ENCODE measurements at places on chromosomes 4 and X. TPM values are rescaled to one million over a fixed set of nuclear protein-coding genes. Genes with fewer than 3 reads are reported as not detected.

Gene SLC6A14
- total RNA-seq: not detected

Gene GLRB
- not detected for total RNA-seq

Gene SLC2A9
- 1.2 TPM for total RNA-seq

Gene DMRTC1
- total RNA-seq: not detected

Gene FRAS1
- 0.24 TPM for total RNA-seq

Gene XAGE2
- not detected for total RNA-seq

Gene RASSF6
- not detected for total RNA-seq

Gene SPARCL1
- not detected for total RNA-seq

Gene GPRIN3
- total RNA-seq: 9.4 TPM

Gene COL25A1
- total RNA-seq: 0.36 TPM

Gene SPATA4
- not detected for total RNA-seq

Gene FAM47A
- total RNA-seq: not detected

Gene TLR2
- total RNA-seq: 1.1 TPM

Gene DCAF12L1
- total RNA-seq: not detected

Gene DIPK2B
- total RNA-seq: not detected

Gene MAGEA1
- total RNA-seq: not detected

Gene CXCL1
- total RNA-seq: not detected

Gene PROM1
- 0.34 TPM for total RNA-seq

Gene HSFX2
- not detected for total RNA-seq

Gene AFAP1
- 13.6 TPM for total RNA-seq

Gene ASB5
- not detected for total RNA-seq

Gene ZNF185
- 1.5 TPM for total RNA-seq

Gene TNMD
- total RNA-seq: not detected

Gene DCAF8L1
- total RNA-seq: not detected

Gene EGF
- total RNA-seq: not detected

Gene SAGE1
- not detected for total RNA-seq

Gene FGFBP1
- not detected for total RNA-seq

Gene RBM3
- 258 TPM for total RNA-seq

Gene HAND2
- total RNA-seq: not detected

Gene CXCL13
- total RNA-seq: not detected

Gene NDST4
- not detected for total RNA-seq

Gene ELOVL6
- total RNA-seq: 13.3 TPM

Gene INPP4B
- 45.7 TPM for total RNA-seq

Gene RIBC1
- total RNA-seq: 1.1 TPM

Gene CT55
- not detected for total RNA-seq

Gene ARSD
- 1.5 TPM for total RNA-seq

Data from activated naive CD8-positive, alpha-beta T cell treated with anti-CD3 and anti-CD28 coated beads for 36 hours (primary cell).